ENCODE measurements at places on chromosomes 5 and 9. TPM values are rescaled to one million over a fixed set of nuclear protein-coding genes. Genes with fewer than 3 reads are reported as not detected.

Gene CDH9
- polyA plus RNA-seq, result not detected

Gene MSX2
- polyA plus RNA-seq, result 2.7 TPM

Gene SPATA31A1
- polyA plus RNA-seq, result not detected

Gene AGXT2
- polyA plus RNA-seq, result not detected

Gene SPAG8
- polyA plus RNA-seq, result 0.06 TPM

Gene PCDHB15
- polyA plus RNA-seq, result 0.03 TPM

Gene WWC1
- 18.3 TPM for polyA plus RNA-seq

Gene C7
- polyA plus RNA-seq, result not detected

Gene DBH
- polyA plus RNA-seq, result not detected

Gene FABP6
- 1.7 TPM for polyA plus RNA-seq

Gene CCL28
- 2.2 TPM for polyA plus RNA-seq

Gene PTPRD
- polyA plus RNA-seq, result 0.10 TPM

Measured in keratinocyte (primary cell).